ENCODE measurements at places on chromosomes 2 and 18.

DNA sequence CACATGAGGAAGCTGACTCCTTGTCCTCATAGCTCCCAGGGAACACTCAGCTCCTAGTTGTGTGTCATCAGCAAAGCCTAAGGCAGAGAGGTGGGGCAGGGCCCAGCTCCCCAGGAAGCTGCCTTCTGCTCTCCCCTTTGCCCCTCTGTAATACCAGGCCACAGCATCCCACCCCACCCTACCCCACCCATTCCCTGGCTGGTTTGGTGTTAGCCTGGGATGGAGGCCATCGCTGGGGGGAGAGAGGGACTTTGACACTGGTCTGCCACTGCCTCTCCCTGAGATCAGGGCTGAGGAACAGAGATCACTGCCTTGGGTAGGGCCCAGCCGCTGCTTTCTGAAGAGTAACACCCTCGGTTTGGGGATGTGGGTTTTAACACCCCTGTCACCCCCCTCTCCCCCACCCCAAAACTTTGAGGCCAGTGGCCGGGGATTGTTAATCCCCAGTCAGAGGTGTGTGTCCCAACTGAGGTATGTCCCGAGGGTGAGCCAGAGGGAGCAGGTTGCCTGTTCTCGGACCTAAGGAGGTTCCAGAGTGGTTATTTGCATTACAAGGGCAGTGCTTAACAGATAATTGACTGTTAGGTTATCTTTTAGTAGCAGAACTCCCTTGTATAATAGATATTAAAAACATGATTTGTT, 41.4 kb downstream of the TET3 start:
- no peak for DNase-seq

GRCh38 chr18:361100-361732, 93.4 kb upstream of the THOC1 start:
- no peak for DNase-seq

DNA sequence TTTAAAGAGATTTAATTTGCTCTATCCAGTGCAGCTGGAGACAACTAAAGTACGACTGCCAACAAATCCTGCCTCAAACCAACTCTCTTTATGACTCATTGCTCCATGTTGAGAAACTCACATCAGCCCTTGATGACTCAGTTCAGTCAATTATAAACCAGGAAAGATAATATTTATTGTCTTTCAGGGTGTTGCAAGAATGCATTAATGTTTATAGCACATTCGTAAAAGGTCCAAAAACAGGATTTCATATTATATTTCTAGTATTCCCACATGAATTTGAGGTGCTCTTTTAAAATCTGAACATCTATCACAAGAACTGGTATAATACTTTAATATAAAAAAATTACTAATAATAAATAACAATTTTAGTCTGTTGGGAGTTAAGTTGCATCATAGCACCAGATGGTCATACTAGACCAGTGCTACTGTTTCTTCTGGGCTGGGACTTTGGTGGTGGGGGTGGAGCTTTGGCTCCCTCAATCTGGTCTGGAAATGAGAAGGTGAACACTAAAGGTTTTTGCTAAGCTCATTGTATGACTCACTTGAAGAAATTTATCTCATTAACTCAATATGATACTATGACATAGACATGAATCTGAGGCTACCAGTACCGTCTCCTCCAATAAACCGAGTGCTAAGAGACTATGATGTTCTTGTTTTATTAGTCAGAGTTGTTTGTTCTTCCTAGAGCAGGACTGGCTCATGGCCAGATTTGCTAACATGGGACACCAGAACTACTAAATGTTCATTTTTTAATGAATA, 26.6 kb upstream of the MAP3K20 start:
- no peak for DNase-seq

GRCh38 chr2:156589381-156590079, 153.4 kb downstream of the GPD2 start:
- no peak for DNase-seq

GRCh38 chr2:59798687-59799232, 754.7 kb downstream of the BCL11A start:
- DNase-seq = no peak

DNA sequence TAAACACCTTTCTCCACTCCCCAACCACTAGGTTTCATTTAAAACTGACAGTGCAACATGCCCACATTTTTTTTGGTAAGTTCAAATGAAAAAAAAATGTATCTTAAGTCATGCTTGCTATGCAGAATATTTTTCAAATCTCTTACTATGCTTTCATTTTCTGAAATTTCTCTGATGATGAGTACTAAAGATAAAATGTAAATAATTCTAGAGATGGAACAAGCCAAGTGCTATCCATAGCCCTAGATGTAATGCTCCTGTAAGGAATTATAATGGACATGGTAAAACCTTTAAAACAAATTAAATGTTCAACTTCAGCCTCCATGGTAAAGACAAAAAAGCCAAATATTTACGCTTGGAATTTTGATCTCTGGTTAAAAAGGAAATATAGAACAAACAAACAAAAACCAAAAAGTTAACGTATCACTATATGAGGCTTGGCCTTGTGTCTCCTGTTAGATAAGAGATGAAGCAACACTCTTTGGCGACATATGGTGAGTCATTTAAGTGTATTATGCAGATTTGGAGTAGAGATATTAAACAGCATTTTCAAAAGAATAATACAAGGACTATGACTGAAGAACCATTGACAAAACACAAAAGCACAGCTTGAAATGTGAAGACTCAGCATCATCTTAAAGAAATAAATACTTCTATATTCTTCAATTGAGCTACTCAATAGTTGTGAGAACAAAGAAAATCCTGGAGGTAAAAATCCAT, 392.0 kb upstream of the LYPD1 start:
- no peak for DNase-seq

DNA sequence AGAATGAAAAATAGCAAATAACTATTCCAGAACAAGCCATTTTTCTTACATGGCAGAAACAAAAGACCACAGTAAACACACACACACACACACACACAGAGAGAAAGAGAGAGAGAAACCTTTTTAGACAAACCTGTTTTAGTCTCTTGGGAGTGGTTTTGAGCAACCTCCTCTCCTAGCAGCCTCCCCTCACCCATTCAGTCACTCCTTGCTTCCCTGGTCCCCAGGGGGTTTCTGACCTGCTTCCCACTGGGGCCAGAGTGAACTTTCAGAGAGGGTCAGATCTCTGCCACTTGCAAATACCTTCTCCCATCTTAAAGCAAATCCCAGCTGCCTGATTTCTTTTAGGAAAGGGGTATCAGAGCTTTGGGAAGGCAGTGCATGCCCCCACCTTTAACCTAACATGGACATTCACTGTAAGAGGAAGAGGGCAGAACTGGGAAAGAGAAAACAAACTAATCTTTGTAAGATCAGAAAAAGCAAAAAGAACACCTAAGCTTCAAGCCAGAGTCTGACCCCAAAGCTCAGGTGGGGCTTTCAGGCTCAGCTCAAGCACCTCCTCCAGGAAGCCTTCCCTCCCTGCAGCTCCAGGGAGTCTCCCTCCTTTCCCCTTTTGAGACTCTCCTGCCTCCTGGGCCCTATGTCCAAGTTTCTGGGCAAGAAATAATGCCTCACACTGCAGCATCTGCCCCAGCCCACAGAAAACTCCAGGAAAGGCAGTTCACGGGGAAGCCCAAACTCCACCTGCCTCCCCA, 2.7 kb downstream of the SDC1 start:
- no peak for DNase-seq

DNA sequence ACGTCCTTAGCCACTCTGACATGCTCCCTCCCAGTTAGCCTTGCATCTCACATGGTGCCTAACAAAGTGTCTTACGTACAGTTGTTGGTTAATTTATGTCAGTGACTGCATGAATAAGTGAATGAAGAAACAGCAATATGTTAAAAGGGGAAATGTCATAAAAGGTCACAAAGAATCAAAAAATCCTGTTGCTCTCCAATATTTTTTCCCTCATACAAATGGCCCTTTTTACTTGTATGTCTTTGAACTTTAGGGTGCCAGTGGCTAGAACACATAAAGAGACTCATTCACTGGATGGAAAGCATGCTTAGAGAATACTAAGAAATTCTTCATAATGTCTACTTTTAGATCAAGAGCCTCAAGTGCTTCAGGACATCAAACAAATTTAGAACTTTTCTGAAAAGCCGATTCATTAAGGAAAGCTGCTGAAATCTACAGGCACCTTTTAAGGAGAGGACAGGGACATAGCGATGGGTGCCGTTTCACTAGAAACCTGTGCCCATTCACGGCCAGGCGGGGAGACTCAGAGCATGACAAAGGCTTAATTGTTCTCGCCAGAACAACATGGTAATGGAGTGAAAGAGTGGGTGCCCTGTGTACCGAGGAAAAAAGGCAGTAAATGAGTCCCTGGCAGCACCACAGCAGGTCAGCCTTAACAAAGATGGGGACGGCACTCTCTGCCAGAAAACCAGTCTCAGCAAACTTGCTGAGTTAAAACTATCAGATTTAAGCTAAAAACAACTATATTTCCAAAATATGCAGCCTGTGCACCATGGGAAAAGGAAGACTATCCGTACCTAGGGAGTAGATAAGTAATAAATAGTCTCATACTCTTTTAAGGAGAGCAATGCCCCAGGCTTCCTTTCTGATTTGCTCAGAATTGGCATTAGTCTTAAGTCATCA, 71.6 kb upstream of the SPTBN1 start:
- DNase-seq = no peak

GRCh38 chr2:12059616-12060441, 313.4 kb downstream of the LPIN1 start:
- DNase-seq = no peak

- DNase-seq = no peak
These were observed 18.0 kb upstream of the ESPNL start for GRCh38 chr2:238082151-238082550.

DNA sequence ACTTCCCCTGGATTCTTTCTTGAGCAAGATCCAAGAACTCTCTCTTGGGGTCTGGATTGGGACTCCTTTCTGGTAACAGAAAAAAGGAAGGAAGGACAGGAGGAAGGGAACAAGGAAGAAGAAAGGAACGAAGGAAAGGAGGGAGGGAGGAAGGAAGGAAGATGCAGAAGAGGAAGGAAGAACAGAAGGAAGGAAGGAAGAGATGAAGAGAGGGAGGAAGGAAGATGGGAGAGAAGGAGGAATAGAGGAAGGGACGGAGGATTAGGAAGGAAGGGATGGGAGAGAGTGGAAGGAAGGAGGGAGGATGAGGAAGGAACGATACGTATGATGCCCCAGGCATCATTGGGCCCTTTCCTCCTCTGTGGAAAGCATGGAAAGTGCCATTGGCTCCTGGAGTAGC, 58.6 kb downstream of the CYP26B1 start:
- no peak for DNase-seq

DNA sequence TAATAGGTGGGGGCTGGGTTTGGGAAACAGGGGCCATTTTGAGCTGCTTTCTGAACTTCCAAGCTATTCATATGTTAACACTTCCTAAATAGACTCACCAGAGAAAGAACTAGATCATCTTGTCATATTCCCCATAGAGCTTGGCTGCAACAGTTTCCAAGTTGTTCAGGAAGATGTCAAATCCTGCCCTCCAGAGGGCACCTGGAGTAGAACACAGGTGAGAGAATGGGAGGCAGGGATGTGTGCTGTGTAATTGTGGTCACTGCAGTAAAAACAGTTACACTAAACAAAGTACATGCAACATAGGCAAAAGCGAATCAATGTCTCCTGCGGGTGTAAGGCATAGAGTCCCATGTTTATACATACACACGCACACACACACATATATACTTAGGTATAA, 34.5 kb upstream of the LRRC30 start:
- no peak for DNase-seq

GRCh38 chr2:107405261-107405660, 421.4 kb upstream of the RGPD4 start:
- no peak for DNase-seq

DNA sequence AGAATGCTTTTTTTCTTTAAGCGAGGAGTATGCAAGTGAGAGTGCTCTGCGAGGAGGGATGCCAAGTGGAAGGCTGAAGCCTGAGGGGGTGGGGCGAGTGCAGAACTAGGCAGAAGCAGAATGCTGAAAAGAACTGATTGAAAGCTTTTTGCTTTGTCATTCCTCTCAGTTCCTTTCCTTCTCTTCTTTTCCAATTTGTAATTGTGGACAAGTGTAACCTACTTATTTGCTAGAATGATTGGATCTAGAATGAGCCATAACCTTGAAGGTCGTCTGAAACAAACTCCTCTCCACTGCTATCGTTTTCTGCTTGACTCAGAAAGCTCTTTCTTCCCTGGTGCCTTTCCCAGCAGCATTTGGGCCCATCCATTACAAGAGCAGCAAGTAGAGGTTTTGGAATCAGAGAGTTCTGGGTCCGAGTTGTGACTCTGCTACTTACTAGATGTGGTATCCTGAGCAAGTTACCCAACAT, 115.3 kb downstream of the METTL8 start:
- no peak for DNase-seq

GRCh38 chr18:75344161-75344560, 83.3 kb downstream of the SMIM21 start:
- no peak for DNase-seq

- no peak for DNase-seq
These were observed 18.9 kb downstream of the MBD5 start for GRCh38 chr2:148039783-148040182.

GRCh38 chr2:105301646-105302045, 27.9 kb downstream of the TGFBRAP1 start:
- DNase-seq = no peak

- DNase-seq = no peak
These were observed 36.1 kb downstream of the TEX51 start for GRCh38 chr2:126934809-126935208.

- DNase-seq = peak; percentile 27
These were observed 775 bp downstream of the SPRED2 start for GRCh38 chr2:65431421-65432226.

GRCh38 chr2:71532327-71532726, 79.0 kb downstream of the DYSF start:
- DNase-seq = no peak

DNA sequence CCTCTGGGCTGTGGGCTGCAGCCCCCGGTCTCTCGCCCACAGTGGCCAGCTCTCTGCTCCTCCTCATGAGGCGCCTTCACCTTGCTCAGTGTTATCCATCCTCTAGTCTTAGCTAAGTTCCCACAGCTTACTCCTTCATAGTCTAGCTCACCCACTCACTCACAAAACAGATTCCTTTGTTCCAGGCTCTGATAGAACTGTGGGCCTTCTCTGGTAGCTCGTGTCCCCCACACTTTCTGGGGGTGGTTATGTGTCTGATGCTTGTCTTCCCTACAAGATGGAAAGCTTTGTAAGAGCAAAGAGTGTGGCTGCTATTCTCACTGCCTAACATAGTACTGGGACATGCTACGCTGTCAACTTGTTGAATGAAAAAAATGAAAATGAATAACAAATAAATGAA, 135.8 kb downstream of the EN1 start:
- DNase-seq = no peak

- DNase-seq = no peak
These were observed 143.9 kb downstream of the ZBTB7C start for GRCh38 chr18:48265328-48265727.

GRCh38 chr2:71882949-71883472, 264.7 kb downstream of the CYP26B1 start:
- no peak for DNase-seq

All from stimulated activated CD4-positive, alpha-beta T cell treated with anti-CD3 and anti-CD28 coated beads, TNF-alpha, amount 100 ng/mL, for 1 hour (primary cell).